ENCODE measurements at places on chromosomes 11 and 22.

DNA sequence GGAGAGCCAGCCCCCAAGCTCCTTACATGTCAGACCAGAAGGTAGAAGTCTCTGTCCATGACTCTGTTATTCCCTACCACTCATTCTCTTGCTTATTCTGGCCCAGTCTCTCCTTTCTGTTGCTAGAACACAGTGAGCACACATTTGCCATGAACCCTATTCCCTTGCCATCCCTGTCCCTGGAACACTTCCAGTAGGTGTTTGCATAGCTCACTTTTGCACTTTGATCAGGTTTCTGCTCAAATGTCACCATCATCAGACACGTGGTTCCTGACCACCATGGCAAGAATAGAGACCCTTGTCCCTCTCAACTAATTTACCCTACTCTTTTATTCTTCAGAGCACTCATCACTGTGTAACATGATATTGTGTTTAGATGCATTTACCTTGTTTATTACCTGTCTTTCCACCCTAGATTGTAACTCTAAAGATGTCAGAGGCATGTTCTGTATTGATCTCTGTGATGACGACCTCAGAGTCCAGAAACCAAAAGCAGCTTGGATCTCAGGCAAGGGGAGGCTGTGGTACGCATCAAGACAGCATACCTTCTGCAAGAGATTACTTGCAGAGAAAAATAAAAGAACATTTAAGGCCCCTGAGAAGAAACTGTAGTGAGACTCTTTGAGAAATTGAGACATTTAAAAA lies 606.4 kb downstream of the OPCML start:
- no peak for DNase-seq

DNA sequence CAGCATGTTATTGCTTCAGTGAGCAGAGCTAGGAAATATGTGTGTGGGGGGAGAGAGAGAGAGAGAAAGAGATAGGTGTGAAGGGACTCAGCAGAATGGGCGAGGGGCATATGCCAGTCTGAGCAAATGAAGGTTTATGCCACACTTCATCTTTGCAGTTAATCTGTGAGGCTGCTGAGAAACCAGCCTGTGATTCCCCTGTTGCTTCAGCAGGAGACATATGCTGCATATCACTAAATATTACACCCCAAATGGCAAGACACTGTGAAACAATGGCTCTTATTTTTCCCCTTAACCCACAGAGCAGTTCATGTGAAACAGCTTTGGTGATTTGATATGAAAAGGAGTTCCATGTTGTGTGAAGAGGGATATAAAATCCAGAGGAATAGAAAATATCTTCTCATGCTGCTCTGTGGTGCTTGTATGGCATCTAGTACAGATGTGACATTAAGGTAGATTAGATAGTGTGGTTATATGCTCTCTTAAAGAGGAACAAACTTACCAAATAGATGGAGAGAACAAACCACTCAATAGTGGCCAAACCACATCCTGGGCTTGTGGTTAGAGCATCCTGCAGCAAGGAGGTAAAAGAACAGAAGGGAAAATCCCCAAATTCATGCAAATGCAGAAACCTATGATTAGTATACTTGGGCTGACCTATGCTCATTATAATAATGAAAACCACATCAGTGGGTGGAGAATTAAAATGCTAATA lies 864.2 kb downstream of the FAM181B start:
- peak; percentile 56 for DNase-seq

- DNase-seq = no peak
Measured at GRCh38 chr11:130476922-130477491, 28.6 kb downstream of the ADAMTS15 start.

- DNase-seq = no peak
Measured at GRCh38 chr11:114438303-114438702, 964 bp upstream of the REXO2 start.

GRCh38 chr11:127649071-127649470 lies 648.5 kb upstream of the KIRREL3 start:
- DNase-seq = no peak

DNA sequence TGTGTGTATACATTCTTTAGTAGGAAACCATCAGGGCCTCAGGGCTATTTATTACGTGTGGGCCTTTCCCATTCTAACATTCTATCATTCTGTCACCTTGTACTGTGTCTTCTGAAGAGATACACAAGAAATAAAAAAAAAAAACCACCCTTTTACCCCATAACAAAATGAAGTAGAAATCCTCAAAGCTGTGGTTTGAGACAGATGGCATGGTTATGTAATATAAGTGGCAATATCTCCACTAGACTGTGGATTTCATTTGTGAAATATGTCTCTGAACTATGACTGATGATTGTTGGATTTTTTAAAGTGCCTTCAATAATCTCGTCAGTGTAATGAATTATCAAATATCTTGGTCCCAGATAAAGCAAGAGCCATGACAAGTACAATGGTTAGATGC lies 150.0 kb upstream of the BLID start:
- no peak for DNase-seq

Measured in stimulated activated CD8-positive, alpha-beta memory T cell treated with anti-CD3 and anti-CD28 coated beads, Interleukin-12 subunit alpha, Interleukin-12 subunit beta, amount 100 ng/mL, for 1 hour (primary cell).